Thoracic aorta (tissue), 2 donors: ENCODE measurements at places on chromosomes 1 and 21.

DNA sequence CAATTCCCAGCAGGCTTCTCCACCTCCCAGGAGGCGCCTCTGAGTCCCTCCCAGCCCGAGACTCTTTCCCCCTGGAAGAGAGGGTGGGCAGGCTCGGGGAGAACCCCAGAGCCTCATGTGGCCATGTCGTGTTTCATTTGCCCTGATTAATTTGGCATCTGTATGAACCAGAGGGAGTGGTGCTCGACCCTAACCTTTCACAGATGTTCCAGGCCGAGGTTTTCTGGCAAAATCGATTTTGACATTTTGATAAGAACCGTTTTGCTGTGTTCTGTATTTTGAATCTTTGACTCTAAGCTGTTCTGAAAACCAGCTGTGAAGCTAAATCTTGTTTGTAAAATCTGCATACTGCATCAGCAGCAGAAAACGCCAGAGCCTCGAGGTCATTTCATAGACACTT is 367.4 kb downstream of the CAMTA1 start:
- DNase-seq = no peak
- peaks cover 4% of the 10 kb centered on the region for H3K4me1 ChIP-seq
- H3K27ac ChIP-seq = no peak overlapping the region
- H3K27me3 ChIP-seq = no peaks in the 10 kb centered on the region
- H3K36me3 ChIP-seq = no peaks in the 10 kb centered on the region

- H3K27me3 ChIP-seq = no peaks in the 10 kb centered on the region
- peaks cover 12% of the 10 kb centered on the region for H3K4me1 ChIP-seq
- no peak overlapping the region for H3K27ac ChIP-seq
- H3K36me3 ChIP-seq = peaks cover 15% of the 10 kb centered on the region
- no peak for DNase-seq
- H3K4me3 ChIP-seq = no peak overlapping the region
Measured at GRCh38 chr1:171513743-171514142, 28.4 kb downstream of the PRRC2C start.

- H3K36me3 ChIP-seq = no peaks in the 10 kb centered on the region
- no peak overlapping the region for H3K27ac ChIP-seq
- peaks cover 7% of the 10 kb centered on the region for H3K4me1 ChIP-seq
- DNase-seq = no peak
Measured at GRCh38 chr1:91805311-91805801, 80.6 kb downstream of the TGFBR3 start.

DNA sequence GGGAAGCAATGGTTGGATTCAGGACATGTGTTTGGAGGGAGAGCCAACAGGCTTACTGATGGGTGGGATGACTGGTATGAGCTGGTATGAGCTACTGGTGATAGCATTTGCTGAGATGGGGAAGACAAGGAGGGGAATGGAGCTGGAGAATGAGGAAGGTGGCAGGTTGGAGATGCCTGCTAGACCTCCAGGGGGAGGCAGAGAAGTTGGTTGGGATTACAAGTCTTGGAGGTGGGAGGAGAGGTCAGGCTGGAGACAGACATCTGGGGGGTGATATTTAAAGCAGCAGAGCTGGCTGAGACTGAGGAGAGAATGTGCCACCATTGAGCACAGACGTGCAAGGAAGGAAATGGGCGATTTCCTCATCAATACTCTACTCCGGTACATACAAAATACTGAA is 31.8 kb upstream of the ENO1 start:
- no peak overlapping the region for H3K27ac ChIP-seq
- H3K4me3 ChIP-seq = no peak overlapping the region
- no peaks in the 10 kb centered on the region for H3K27me3 ChIP-seq
